ENCODE measurements at places on chromosomes 4 and X.

GRCh38 chrX:41695426-41695825, 6.7 kb downstream of the GPR34 start:
- no peak for DNase-seq

GRCh38 chr4:102825261-102826091, 1.9 kb downstream of the UBE2D3 start:
- peak; percentile 63 for DNase-seq

DNA sequence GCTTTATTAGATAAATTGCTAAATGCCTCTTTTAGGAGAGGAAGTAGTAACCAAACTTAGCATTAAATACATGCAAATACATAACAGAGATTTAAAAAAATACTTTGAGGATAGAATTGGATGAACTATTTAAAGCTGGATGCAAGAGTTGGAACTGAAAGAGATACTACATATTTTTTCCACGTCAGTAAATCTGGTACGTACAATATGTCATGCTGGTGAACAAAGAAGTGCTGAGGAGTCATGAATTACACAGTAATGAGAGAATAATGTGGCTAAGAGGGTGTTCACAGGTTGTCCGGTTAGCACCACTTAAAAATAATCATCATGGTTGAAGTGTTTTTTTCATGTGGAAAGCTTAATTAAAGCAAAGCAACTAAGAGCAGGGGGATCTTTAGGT, 184.1 kb upstream of the FRMPD4 start:
- no peak for DNase-seq

DNA sequence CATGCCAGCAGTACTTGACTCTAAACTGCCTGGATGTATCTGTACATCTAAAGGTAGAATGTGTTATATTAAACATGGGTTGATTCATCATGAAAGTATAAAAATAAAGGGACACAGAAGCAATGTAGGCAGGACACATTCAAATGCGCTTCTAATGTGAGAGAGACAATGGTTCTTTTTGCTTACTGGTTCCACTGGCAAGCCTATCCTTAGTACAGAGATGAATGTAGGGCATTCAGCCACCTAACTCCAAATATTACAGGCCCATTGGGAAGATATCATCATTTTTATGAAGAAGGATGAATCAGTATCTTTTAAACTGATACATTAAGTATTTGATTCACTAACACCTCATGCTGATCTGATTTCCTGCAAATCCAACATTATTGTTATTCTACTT, 18.0 kb downstream of the CDKL2 start:
- DNase-seq, result no peak

DNA sequence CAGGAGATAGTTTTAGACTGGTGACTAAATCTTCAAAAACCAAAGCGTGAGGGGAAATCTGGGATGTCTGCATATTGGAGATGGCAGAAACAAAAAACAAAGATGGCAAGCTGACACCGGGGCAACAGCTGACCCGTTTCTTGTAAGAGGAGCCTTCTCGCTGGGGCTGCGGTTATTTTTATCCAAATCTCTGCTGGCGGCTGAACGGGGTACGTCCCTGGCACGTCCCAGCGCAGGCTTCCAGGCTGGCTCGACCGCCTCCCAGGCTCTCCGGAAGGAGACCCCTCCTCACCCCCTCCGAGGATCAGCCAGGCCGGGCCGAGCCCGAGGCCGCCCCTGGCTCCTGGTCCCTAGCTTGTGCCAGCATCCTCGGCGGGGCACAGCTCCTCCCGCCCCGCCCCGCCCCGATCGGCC, 403 bp downstream of the SGCB start:
- peak; percentile 39 for DNase-seq

DNA sequence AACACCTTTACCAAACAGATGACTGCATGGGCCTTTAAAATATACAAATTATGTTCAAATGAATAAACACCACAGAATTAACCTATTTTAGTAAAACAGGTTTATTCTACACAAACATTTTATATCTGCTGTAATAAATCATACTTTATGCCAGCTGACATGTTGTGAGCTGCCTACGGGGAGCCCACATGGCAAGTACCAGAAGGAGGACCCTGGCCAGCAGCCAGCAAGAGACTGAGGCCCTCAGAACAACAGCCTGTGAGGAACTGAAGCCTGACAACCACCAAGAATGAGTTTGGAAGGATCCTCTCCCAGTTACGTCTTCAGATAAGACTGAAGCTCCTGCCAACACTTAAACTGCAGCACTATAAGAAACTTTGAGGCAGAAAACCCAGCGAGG, 377.0 kb downstream of the PDGFC start:
- peak; percentile 91 for DNase-seq

DNA sequence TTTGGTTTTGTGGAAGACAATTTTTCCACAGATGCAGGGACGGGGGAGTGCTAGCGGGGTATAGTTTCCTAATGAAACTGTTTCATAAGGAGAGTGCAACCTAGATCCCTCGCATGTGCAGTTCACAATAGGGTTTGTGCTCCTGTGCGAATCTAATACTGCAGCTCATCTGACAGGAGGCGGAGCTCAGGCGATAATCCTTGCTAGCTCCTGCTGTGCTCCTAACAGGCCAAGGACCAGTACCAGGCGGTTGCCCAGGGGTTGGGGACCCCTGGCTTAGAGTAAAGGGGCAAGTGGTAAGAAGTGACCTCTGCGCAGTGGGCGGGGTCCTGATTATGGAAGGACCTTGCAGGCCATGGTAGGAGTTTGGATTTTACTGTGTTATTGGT, 3.8 kb downstream of the SCML1 start:
- no peak for DNase-seq

- peak; percentile 54 for DNase-seq
Observed at GRCh38 chr4:4395849-4396627, 9.1 kb downstream of the NSG1 start.

- no peak for DNase-seq
Observed at GRCh38 chrX:139795196-139795595, 87.2 kb upstream of the MCF2 start.

GRCh38 chr4:53196882-53197771, 168.7 kb downstream of the SCFD2 start:
- peak; percentile 50 for DNase-seq

DNA sequence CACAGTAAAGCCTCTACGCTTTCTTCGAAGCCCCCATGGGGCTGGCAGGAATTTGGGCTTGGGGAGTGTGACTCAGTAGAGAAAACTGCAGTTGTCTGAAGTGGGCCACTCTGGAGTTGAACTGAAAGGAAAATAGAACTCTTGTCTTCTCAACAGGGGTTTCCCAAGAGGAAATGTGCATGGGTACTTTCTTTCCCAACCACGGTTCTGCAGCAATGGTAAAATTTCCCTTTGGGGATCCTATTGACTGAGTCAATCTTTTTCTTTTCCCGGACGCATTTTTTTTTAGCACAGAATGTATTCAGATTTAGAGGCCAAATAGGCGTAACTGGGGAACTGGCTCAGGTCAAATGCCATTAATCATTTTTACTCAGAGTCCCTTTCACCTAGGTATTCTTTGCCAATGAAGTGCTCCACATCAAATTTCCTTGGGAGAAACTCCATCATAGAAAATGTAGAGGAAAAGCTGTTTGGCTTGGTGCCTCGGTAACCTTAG, 269.3 kb downstream of the STIM2 start:
- no peak for DNase-seq

- DNase-seq, result no peak
Observed at GRCh38 chr4:56286763-56287162, 100.5 kb downstream of the AASDH start.

- DNase-seq, result no peak
Observed at GRCh38 chr4:2136726-2137125, 77.6 kb downstream of the NAT8L start.

- DNase-seq, result no peak
Observed at GRCh38 chr4:14348506-14348905, 653.8 kb upstream of the CPEB2 start.

DNA sequence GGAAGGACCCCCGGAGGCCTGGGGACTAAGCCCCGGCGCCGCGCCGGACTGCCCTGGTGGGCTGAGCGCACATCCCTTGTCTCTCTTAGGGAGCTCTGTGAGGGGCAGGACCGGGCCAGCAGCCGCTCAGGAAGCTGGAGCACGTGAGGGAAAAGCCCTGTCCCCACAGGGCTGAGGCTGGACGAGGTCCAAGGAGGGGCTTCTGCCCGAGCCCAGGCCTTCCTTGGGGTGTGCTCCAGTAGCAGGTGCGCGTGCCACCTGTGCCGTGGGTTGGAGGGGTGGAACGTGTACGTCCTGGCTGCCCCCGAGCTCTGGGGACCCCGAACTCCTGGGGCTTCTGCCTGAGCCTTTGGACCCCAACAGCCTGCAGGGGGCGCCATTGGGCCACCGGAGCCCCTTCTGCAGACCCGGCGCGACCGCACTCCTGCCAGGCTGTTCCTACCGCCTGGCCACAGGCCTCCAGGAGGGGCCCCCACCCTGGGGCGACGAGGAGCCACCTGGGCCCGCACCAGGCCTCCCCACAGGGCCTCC, 27.2 kb downstream of the TACC3 start:
- peak; percentile 71 for DNase-seq

DNA sequence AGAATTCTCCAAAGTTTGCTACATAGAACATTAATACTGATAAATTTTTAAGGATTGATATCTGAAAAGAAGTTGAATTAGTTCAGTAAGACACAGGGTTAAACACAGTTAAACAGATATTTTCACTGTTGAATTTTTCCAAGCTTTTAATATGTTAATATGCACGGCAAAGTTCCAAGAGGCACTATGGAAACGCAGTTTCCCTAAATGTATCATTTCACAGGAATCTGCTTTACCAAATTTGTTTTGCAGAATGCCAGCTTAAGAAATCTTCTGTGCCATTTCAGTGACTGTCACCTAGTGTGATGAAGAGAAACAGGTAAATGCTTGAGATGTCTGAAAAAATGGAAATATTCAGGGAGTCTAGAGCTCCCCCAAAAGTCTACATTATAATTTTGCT, 395.9 kb upstream of the GRIA3 start:
- no peak for DNase-seq

DNA sequence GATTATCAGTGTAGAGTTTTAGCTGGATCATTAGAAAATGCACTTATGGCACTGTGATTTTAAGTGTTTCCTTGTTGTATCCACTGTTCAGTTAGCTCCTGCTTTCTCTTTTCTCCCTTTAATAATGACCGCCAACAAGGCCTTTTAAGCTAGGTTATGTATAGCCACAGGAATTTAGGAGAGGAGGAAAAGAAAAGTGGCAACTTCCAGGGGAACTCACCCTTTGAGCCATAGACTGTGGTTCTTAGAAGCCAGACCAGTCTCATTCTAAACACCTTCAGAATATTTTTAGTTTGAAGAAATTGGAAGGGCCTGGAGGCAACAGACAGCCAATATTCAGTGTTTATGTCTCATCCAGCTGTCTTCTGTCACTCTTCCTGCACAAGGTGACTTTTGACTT, 6.1 kb downstream of the FGF2 start:
- DNase-seq, result no peak

GRCh38 chr4:169074117-169074516, 64.1 kb upstream of the CBR4 start:
- DNase-seq, result no peak

DNA sequence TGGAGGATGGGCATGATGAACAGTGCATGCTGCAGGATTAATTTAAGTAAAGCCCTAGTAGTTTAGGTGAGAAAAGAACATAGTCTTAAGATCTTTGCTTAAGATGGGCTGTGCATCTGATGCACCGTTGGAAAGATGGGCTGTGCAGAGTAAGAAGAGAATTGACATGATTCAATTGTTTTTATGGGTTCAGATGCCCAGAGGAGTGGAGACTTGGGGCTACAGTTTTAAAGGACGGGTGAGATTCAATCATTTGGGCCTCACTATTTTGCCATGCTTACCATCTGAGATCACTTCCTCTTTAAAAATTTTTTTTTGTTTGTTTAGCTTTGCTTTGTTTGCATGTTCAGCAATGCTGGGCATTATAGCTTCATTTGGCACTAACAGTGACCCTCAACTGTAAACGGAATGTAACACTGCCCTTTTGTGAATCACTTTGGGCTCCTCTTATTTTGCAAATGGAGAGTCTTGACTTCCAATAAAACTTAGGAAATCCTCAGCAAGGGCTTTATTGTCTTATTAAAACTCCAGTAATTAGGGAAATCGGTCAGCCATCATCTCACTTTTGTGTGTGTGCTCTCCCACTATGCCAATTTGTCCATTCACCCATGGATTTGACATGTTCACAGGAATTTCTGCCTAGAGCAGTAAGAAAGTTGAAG, 216.1 kb upstream of the TLL1 start:
- DNase-seq, result no peak

DNA sequence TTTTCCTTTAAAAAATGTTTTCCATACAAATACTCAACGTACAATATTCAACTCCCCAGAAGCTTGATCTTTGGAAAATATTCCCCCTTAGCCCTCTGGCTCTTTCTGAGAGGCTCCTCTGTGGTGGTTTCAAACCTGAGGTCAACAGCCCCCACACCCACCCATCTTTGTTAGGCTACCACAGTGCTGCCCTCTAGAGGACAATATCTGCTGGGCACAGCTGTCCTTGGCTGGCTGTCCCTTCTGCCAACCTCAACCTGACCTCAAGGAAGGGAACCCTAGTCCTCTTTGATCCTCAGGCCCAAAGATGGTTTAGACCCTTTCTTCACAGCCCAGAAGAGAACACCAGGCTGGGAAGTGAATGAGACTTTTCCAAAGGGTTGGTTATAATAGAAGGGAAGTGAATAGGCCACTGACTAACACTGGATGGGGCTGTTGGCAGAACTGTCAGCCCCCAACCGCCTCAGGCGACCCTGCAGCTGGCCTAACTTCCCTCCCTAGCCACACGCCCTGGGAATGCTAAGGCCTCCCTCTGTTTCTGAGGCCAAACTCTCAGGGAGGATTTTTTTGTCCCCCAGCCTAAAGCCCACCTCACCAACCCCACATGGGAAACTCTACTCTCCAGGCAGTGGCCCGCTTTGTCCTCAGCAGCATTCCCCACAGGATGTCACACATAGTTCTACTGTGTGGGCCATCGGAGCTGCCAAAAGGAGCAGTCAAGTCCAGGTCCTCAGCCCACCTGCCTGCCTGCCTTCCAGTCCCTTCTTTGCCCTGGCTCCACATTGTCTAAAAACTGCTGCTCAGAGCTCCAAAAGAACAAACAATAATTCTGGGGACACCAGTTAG, 34.3 kb downstream of the NYX start:
- DNase-seq, result no peak

- DNase-seq, result no peak
Observed at GRCh38 chrX:10015723-10016518, 48.8 kb downstream of the CLDN34 start.
